ENCODE measurements at places on chromosomes 12 and 14.
A peak's percentile ranks its signal among the peaks of the same experiment; 100 is the strongest.

- DNase-seq, result no peak
Observed at GRCh38 chr12:19332196-19332595, 107.1 kb upstream of the AEBP2 start.

DNA sequence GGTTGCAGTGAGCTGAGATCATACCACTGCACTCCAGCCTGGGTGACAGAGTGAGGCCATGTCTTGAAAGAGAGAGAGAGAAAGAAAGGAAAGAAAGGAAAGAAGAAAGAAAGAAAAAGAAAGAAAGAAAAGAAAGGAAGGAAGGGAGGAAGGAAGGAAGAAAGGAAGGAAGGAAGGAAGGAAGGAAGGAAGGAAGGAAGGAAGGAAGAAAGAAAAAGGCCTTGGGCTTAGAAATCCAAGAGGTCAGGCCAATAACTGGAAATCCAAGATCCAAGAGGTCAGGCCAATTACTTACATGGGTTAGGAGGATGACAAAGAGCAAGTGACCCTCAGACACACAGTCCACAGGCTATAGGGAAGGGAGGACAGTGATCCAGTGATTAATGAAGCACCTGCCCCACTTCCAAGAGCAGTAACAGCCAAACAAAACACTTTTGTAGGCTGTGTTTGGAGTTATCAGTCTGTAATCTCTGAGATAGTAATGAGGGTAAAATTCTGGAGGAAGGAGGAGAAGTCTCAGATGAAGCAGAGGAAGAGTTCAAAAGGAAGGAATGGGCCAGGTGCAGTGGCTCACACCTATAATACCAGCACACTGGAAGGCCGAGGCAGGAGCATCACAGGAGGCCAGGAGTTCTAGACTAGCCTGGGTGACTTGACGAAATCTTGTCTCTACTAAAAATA is 32.2 kb upstream of the SPTLC2 start:
- DNase-seq, result no peak

DNA sequence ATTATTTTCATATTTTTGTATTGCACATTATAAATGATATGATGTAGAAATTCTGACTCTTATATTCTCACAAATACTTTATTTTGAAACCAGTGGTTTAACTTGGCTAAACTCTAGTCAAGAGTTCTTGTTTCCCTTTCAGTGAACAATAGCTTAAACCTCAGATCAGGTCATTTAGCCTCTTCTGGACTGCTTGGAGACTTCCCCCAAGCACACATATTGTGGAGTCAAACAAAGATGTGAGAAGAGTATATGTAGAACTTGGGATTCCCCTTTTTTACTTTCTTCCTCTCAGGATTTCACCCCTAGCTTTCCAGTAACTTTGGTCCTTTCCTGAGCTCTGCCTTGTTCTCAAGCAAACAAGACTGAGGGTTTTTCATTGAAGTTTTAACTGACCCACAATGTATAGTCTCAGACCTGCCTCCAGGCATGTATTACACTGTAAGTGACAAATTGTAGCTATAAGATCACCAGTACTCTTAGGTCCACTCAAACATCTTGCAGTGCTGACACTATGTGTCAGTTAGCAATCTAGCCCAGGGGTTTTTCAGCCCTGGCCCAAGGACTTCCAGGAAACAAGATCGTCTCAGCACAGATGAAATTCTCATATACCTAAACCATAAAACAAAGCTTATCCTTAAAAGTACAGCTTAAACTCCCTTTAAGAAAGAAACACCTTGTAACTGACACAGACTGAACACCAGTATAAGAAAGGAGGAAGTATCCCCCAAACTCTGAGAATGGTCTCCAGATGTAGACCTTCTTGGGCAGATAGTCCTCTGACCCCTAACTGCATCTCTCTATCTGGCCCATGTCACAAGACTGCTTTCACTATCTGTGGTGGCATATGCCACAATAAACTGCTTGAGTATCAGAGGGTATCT is 98.6 kb downstream of the SLC6A15 start:
- DNase-seq, result no peak

- no peak for DNase-seq
Observed at GRCh38 chr12:52686756-52687487, 6.7 kb upstream of the KRT1 start.

DNA sequence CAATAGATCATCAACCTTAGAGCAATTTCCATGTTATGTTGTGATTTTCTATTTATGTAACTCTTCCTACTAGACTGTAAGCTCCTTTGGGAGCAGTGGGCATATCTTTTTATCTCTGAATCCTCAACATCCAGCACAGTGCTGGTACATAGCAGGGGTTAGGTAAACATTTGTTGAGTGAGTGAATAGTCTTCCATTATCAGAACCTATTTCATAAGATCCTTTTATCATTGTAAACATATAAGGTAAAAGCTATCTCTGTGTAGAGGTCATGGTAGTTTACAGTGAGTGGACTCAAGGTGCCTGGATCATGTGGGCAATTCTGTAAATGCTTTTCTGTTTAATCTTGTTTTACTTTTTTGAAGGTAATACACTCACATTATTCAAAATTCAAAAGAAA is 15.1 kb downstream of the FKBP11 start:
- DNase-seq, result no peak

- no peak for DNase-seq
Observed at GRCh38 chr12:76012644-76013043, 18.9 kb downstream of the PHLDA1 start.

DNA sequence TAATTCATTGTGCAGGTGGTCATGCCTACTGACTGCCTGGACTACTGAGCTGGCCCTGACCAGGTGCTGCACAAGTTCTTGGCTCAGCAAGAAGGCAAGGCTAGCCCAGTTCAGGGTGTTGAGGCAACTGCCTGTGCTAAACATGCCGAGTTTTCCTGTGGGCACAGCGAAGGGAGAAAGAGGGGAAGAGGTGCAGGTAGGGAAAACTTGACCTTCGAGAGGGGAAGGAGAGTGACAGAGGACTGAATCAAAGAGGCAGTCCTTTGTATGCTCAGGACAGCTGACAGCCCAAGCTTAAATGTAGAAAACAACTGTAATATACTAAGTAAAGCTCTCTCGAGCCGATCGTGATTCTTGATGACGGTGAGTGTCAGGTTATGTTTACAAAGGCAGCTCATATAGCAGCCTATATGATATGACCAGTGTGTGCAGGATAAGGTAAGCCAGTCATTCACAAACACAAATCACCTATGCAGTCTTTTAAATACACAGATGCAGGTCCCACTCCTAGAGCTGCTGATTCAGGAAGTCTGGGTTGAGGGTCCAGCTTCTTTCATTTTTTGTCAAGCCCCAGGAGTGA is 2.6 kb downstream of the IRAK3 start:
- no peak for DNase-seq

- no peak for DNase-seq
Observed at GRCh38 chr12:82378997-82379396, 20.7 kb downstream of the METTL25 start.

DNA sequence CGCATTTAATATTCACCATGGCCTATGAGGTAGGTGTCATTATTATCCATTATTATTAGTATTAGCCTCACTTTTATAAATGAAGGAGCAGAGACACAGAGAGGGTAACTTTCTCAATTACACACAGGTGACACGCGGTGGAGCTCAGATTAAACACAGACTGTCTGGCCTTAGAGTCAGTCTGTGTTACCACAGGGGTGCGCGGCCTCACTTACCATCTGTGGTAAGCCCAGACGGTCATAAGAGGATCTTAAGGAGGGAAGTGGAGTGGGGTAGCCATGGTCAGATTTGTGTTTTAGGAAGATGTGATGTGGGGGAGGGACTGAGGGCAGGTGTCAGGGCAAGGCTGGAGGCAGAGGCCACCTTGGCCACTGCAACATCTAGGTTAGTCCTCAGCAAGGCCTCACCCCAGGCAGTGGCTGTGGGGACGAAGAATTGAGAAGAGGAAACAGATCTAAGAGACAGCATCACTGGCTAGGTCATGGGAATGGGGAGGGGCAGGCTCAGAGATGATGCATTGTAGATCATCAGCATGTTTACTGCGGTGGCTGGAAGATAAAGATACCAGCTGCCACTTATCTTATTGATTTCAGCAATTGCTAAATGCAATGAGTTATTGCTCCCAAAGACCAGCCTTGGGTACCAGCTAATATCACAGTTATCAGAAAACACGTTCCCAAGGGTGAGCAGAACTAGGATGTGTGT is 67.1 kb downstream of the SERPINA3 start:
- no peak for DNase-seq

DNA sequence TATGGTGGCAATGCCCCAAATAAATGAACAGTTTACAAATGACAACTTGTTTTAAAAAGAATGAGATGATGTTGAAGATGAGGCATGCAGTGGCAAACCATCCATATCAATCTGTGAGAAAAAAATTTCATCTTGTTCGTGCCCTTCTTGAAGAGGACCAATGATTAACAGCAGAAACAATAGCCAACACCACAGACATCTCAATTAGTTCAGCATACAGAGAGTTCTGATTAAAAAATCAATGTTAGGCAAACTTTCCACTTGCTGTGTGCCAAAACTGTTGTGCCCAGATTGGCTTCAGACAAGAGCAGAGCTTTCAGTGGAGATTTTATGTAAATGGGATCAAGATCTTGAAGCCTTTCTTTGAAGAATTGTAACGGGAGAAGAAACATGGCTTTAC is 329.9 kb downstream of the BMP4 start:
- DNase-seq, result no peak

DNA sequence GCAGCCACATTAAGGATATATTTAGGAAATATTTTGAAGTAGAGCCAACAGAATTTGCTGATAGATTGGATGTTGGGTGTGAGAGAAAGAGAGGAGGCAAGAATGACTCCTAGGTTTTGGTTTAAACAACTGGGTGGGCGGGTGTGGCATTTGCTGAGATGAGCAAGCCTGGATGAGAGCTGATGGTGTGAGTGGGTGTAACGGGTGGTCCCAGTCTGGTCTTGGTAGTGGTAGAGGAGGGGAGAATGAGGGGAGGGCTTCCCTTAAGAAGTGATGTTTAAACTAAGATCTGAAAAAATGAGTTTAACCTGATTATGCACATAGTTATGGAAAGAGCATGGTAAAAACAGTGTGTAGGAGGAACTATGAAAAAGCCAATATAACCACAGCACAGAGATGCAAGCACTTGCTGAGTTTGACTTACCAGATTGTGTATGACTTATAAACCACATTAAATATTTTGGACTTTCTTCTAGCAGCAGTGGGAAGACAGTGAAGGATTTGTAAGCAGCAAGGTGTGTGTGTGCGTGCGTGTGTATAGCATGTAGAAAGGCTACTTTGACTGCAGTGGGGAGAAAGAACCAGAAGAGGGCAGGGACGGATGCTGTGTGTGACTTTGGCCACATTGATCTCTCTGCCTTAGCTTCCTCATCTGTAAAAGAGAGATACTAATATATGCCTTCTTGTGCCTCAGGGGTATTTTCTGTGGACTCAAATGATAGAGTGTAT is 139.7 kb downstream of the PRIMA1 start:
- DNase-seq, result no peak

- DNase-seq, result no peak
Observed at GRCh38 chr12:3061501-3062215, 15.5 kb upstream of the TSPAN9 start.

DNA sequence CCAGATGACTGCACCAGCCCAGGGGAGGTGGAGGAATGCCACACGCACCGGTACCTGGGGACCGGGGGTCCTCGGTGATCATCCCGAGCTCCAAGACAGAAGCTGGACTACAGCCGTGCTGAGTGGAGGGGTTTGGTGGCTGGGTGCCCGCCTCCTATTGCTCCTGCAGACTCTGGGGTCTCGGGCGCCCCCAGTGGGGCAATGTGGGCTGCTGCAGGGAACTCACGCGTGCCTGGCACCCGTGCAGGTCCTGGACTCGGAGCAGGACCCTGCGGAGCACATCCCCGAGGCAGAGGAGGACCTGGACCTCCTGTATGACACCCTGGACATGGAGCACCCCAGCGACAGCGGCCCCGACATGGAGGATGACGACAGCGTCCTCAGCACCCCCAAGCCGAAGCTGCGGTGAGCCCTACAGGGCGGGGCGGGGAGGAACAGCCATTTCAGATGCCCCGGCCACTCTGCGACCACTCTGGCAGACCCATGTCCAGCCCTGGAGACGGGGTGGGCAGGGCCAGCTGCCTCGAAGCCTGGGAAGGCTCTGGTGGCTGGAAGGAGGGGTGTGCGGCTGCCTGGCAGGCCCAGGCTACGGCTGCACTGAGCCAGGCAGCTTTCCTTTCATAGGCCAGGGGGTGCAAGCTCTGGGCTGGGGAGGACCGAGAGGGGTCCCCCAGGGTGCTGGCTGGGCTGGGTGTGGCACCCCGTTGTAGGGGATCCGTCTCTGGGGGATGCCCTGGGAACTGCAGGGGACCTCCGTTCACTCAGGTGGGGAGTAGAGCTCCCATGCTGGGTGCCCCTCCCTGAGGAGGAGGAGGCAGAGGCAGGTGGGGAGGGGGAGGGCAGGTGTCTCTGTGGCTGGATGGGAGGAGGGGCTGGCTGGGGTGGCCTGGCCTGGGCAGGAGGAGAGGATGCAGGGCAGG is 21.6 kb upstream of the TEX22 start:
- no peak for DNase-seq

GRCh38 chr12:112354399-112354798 is 27.8 kb downstream of the HECTD4 start:
- no peak for DNase-seq

GRCh38 chr12:2267703-2268470 is 215.1 kb downstream of the CACNA1C start:
- peak; percentile 57 for DNase-seq

DNA sequence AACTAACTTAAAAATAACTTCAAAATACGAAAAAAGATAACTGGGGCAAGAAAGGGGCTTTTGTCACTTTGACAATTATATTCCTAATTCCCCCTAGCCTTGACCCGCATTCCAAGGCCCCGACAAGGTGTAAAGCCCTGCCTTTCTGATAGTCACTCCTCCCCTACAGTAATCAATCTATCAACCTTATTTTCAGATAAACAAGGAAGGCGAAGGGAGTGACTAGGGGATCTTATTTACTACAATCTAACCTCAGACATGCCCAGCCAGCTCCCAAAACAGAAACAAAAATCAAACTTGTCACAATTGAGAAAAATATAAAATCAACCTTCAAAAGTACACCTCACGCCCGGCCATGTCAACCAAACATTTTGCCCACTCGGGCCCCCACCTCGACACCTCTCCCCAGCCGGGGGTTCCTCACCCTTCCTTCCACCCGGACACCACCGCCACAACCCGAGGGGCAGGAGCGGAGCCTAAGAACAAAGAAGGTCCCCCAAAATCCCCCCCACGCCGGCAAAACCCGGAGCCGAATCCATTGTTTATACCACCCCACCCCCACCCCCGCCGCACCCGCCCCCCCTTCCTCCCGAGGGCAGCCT is 562 bp downstream of the ZFYVE1 start:
- DNase-seq, result no peak

DNA sequence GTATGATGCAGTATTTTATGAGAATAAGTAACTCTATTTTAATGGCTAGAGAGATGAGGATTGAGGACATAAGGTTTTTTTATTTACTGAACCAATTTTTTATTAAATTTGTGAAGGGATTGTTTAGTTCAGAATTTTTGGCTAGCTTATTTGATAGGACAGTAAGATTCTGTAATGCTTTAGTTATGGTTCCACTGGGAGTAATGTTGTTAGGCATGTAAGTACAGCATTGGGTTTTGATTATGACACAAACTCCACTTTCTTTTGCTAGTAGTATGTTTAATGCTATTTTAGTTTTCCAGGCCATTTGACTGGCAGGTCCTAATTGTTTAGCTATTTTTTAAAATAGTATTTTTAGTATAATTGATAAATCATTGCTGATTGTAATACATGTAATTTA is 33.8 kb upstream of the LRRC10 start:
- DNase-seq, result no peak

GRCh38 chr12:54159140-54159539 is 29.6 kb downstream of the SMUG1 start:
- no peak for DNase-seq

GRCh38 chr12:40248585-40249297 is 23.9 kb downstream of the LRRK2 start:
- no peak for DNase-seq

GRCh38 chr12:43898474-43898873 is 62.6 kb downstream of the TMEM117 start:
- no peak for DNase-seq
